ENCODE measurements at places on chromosomes 16 and 17.

DNA sequence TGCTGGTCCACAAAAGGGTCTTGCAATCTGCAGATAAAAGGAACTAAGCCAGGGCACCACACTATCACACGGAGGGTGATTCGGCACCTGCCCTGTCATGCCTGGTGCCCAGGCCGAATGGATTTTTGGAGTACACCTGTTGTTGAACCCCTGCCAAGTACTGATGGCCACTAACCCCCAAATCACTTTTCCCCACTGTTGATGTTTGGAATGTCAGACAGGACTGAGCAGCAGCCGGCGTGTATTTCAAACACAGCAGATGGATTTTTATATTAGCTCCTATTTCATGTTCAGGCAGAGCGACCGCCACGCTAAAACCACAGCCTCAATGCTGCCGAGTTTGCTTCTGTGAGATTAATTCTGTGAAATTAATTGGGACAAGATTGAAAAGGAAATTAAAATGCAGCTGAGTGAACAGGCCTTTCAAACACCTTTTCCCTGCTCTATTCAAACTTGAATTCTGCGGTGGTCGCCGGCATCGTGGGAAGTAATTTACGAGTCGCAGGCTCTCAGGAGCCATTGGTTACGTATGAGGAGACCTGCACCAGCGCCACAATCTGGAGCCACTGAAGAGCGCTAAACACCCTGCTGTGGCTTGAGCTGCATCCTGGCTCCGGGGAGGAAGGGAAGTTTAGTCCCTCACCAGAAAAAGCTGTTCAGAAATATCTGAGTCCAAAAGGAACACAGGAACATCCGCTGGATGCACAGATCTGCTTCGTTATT lies 48.5 kb downstream of the SNX11 start:
- DNase-seq: no peak

DNA sequence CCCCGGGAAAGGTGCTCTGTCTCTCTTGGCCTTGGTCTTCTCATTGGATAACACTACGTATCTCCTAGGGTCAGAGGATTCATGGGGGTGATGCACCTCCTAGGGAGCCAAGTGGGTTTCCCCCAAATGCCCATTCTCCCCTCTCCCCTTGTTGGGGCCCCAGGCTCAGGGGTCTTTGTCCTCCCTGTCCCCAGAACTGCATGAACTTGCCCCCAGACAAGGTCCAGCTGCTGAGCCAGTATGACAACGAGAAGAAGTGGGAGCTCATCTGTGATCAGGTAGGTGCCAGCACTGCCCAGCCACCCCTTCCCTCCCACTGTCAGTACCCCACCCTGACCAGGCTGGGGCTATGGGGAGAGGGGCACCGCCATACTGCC lies 8.7 kb downstream of the FMNL1 start:
- DNase-seq: no peak

DNA sequence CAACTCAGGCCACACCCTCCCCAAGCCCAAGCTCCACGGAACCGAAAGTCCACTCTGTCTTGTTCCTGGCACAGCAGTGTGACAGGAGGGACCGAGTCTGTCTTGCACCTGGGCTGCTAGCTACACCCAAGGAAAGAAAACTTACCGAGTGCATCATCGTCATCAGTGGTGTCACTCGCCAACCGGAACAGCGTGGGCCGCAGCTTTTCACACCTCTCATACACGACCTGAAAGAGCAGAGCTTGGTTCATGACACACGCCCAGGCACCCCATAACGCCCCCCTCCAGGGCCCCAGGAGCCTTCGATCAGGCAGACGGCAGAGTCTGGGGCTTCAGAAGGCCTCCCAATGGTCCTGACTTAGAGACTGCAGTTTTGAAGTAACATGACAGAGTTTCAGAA lies 27.5 kb downstream of the GGA2 start:
- DNase-seq: no peak

DNA sequence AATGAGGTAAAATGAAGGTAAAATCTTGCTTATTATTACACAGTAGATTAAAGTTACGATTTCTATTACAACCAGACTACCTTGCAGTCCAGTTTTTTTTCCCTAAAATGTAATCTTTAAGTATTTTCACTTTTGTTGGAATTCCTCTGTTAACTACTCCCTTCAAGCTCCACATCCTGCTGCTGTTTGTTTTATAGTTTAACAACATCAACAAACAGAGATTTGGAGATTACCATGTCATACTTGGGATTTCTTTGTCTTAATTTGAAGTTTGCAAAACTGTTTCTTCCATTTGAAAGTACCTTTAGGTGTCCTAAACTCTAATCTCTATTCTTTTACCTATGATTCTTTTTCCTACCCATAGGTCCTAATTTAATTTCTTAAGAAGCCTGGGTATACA lies 83.3 kb downstream of the ABHD15 start:
- no peak for DNase-seq

- peak; percentile 17 for DNase-seq
These were observed 19.7 kb downstream of the GOSR2 start for GRCh38 chr17:46942441-46943217.

All from GF-D8 (cell line).